ENCODE measurements at places on chromosomes 1 and 21.

- DNase-seq: no peak
These were observed 69.0 kb upstream of the MARK1 start for GRCh38 chr1:220458936-220459335.

DNA sequence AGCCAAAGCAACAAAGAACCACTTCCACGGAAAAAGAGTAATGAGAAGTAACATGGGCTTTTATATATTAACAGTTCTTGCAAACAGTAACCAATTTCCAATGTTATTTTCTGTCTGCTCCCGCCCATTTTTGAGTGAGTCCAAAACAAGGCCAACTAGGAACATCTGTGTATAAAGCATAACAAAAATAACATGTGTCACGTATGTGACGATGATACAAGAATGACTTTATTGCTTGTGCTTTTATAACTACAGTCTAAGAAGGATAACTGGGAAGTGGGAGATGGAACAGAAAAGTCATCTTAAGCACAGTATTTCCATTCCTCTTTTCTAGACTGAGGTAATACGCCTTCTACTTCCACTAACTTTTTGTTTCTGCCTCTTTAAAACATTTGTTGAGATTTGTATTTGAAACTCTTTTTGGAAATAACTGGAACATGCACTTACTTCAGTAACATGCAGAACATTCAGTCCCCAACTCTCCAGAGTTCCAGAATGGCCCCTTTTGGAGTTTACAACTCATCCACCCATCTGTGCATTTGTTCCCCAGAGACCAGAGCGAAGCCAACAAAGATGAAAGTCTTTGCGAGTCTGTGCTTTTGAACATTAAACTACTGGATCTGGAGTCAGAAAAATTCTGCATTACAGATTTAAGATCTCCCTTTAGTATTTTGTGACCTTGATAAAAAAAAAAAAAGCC, 143.0 kb upstream of the ZRANB2 start:
- no peak for DNase-seq

DNA sequence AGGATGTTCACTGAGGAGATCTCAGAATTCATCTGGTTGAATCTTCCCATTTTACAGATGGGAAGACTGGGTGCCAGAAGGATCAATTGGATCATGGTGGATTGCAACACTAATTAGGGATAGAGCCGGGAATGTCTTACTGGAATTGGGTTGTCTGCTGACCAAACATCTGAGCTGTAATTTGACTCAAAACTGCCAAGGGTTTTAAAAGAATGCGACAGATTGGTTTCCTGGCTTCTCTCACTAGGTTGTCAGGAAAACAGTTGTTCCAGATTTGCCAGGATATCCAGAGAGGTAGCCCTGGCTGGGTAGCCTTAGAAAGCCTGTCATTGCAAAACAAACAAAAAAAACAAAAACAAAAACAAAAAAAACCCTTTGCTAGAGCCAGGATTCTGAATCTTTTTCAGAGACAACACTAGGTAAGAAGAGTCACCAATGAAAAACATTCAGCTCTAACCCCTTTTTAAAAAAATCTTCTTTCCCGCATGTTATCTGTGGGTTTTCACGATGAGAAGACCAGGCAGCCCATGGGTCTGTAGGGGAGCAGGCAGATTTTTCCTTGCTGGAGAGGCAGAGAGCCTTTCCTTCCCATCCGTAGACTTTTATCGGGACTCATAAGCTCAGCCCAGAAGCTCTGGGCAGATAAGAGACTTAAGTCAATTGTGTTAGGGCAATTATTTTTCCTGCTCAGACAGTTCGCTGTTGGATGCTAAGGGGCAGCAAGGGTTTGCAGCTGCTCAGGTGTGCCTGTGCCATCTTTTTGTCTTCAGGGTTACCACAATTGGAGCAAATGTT, 418.9 kb downstream of the PRDM2 start:
- no peak for DNase-seq

DNA sequence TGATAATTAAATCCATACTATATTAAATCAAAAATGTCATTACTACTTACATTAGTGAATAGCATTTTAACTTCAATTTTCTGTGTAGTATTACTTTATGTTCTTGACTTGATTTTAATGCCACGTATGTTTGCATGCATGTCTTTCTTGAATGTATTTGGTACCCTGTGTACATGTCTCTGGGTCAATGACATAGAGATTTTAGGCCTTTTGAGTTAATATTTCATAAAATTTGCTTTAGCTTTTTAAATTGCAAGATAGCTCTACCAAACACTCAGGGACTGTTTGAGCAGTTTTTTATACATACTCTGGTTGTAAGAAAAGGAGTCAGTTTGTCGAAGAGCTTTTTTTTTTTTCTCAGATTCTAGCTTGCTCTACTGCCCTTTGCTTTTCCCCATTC, 1.5 kb downstream of the MLLT11 start:
- DNase-seq: no peak

DNA sequence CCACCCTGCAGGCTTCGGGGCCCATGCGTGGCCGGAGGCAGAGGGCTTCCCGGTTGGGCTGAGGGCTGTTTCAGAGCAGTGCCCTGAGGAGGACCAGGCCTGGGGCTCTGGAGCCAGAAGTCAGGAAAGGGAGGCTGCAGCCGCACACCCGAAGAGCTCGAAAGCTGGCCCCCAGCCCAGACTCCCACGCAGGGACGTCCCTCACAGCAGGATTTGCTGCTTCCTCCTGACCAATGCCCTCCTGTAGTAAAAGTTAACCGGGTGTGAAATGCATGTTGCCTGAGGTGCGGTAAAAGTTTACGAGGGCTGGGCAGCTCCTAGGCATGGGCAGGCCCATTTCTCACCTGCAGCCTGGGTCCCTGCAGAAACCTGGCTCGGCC, 101.5 kb upstream of the ARHGEF16 start:
- no peak for DNase-seq

DNA sequence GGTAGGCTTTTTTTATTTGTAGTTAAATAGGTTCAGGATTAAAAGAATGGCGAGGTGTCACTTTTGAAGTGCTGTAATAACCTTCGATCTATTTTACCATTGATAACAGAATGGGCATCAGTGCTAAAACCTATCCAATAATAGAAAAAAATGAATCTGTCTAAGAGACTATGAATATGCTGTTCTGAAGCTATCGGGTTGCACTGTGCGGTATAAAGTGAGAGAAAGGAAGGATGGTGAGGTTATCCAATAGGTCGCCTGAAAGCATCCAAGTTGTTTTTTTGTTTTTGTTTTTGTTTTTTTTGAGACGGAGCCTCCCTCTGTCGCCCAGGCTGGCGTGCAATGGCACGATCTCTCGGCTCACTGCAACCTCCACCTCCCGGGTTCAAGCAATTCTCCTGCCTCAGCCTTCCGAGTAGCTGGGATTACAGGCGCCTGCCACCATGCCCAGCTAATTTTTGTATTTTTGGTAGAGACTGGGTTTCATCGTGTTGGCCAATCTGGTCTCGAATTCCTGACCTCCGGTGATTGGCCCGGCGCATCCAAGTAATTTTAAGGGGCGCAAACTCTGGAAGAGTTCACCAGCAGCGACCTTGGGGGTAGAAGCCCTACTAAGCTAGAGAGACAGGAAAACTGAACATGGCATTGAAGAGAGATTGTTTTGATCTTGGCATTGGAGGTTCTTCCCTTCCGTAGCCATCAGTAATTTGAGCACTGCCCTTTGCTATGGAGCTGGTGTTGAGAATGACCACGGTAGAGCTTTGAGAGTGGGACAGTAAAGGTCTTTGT, 8.7 kb upstream of the MDM4 start:
- DNase-seq: peak; percentile 54

GRCh38 chr1:66271216-66271903, 262.6 kb upstream of the SGIP1 start:
- peak; percentile 48 for DNase-seq

- no peak for DNase-seq
These were observed 22.4 kb downstream of the CNIH4 start for GRCh38 chr1:224378855-224379631.

GRCh38 chr1:8422510-8423268, 104.8 kb downstream of the SLC45A1 start:
- peak; percentile 36 for DNase-seq

GRCh38 chr21:26637201-26637745, 64.2 kb upstream of the CYYR1 start:
- DNase-seq: no peak

DNA sequence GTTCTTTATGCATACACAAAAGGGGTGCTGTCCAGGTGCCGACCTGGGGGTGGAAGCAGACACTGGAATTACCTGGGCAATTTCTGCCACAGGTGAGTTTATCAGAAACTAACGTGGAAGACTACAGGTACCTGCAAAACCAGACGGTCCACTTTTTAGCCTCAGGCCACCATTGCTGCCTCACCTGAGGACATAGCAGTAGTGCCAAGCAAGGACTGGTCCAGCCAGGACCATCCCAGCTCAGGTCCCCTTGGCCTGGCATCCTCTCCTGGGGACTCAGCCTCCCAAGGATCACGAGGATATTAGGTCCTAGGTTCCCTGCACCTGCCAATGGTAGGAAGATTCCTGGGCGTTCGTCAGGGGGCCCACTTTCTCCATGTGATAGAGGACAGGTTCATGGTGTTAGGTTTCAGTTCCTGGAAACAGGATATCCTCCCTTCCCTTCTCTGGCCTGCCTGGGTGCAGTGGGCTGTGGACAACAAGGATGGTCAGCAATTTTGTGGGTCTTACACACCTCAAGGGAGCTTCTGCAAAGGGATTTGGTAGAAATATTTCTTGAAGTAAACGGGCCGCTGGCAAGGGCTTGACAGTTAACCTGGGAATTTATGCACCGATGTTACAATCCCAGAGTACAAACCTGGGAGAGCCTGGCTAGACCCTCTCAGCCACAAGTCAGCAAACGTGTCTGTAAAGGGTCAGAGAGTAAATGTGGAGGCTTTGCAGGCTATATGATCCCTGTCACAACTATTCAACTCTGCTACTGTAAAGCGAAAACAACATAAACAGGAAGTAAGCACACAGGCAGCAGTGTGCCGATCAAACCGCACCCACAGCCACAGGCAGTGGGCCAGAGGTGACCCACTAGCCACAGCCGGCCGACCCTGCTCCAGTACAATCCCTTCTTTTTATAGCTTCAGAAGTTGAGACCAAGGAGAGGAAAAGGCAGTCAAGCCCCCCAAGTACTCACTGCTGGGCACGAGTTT, 71.4 kb upstream of the RAB4A start:
- peak; percentile 32 for DNase-seq

- DNase-seq: no peak
These were observed 35.6 kb downstream of the TMEM63A start for GRCh38 chr1:225846331-225847310.

DNA sequence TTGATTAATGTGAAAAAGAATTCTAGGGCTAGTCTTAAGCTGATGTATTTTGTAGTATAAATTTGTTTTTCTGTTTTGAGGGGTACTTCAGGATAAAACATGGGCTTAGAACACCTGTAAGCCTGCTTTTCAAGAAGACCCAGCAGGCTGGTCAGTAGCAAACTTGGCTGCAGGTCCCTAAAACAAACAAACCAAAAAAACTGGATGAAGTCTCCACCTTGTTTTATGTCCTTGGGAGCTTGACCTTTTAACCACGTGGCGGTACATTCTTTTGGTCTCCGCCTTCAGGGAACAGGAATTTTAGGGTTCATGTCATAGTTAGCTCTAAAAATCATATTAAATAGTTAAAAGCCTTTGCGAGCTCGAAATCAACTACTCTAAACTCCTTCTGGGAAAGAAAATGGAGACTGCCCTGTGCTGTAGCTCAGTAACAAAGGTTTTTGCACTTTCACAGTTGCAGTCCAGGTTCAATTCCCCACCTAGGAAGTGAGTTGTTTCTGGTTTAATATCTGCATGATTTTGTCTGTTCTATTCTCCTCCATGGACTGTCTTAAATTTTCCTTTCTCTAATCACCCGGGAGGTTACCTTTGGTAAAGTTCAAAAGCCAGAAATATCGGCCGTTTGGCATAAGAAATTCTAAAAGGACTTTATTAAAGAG, 18.6 kb downstream of the PRDX6 start:
- DNase-seq: no peak

DNA sequence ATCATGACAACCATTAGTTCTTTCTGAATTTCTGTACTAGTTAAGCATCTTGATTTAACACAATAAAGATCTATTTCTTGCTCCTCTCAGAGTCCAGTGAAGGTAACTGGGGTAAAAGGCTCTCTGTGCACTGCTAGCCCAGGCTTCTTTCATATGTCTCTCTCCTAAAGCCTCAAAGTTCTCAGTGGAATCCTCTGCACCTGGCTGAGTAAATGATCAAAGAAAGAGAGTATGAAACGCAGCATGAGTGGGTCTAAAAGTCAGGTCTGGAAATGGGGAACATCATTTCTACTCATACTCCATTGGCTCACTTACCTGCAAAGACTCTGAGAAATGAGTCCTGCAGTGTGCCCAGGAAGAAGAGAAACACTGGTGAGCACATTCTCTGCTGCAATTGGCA, 418.5 kb downstream of the PTPRC start:
- DNase-seq: no peak

DNA sequence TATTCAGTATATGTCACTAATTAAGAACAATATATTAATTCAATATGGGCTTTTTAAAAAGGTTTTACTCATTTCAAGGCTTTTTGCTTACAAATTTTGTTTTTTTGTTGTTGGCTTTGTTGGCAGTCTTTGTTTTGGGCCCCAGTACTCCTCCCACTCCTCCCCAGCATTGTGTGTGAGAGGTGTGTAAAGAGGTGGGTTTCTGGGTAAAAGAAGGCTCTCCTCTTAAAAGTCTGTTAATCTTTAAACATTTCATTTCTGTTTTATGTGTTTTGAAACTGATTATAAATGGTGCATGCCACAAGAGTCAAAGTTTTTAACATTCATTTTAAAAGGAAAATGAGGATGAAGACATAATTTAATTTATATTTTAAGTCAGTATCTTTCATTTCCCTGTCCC, 79.6 kb downstream of the SASS6 start:
- no peak for DNase-seq

DNA sequence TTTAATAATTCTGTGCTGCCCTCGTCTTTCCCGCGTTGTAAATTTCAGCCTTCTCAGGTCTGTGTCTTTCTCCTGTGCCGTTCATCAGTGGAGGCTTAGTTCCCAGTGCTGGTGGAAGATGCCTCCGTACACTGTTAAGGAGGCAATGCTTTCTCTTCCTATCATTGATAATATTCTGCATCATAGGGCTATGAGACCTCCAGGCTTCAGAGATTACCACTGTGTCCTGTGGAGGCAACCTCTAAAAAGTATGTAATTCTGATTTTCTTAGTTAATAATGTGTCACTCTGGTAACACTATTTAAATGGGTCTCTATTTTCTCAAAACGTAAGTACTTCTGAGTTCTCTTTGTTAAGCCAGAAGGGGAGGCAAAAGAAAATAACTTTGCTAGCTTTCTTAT, 538.3 kb downstream of the SMYD3 start:
- DNase-seq: no peak

DNA sequence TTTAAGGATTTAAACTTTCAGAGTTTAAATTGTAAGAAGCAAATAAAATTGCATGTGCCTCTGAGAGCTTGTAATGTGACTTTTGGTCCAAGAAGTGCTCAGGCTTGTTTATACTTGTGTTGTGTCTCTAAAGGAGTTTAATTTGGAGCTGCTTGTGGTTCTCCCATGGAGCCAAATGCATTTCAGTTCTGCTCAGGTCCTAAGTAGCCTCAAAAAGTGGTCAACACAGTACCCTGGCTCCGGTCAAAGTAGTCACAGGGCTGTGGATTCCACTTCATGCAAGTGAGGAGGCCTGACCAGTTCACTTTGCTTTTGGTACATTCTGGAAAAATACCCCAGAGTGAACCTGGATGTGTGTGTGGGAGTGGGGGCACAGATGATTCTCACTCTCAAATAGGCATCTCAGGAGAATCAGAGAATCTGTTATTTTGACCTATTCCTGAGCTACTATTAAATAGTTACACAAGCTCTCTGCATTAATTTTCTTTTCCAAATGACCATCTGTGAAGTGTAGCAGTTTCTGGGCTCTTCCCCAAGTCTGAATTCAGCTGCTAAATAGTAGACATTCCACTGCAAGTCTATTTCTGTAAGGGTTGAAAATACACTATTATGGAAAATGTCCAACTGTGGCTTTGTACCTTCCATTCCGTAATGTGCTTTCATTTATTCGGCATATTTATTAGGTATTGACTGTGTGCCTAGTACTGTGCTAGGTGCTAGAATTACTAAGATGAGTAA, 31.7 kb upstream of the AGO1 start:
- DNase-seq: no peak

Data from activated CD4-positive, alpha-beta T cell treated with anti-CD3 and anti-CD28 coated beads, Interleukin-10, Interleukin-2, amounts not matched to agents 100 ng/mL and 50 ng/mL, durations not matched to agents 16 hours and 8 hours (primary cell).